Cardiac septum (tissue), 1 donor: ENCODE measurements at places on chromosomes 11 and 22. TPM values are rescaled to one million over a fixed set of nuclear protein-coding genes. Genes with fewer than 3 reads are reported as not detected.
A peak's percentile ranks its signal among the peaks of the same experiment; 100 is the strongest.

The OR52E8 gene
- not detected for total RNA-seq

The VPREB1 gene
- total RNA-seq = not detected

The APOA5 gene
- not detected for total RNA-seq

The C11orf71 gene
- total RNA-seq = 9.9 TPM

The NPTXR gene
- 23.5 TPM for total RNA-seq

The GUCY1A2 gene
- 11.0 TPM for total RNA-seq

The KRTAP5-10 gene
- total RNA-seq = not detected

The PIH1D2 gene
- total RNA-seq = 2.0 TPM

The BARX2 gene
- not detected for total RNA-seq

The TMEM191C gene
- total RNA-seq = 1.7 TPM

The MAPK8IP2 gene
- total RNA-seq = 0.48 TPM

The ELFN2 gene
- total RNA-seq = 0.03 TPM

The XRRA1 gene
- total RNA-seq = 5.2 TPM

- no peak for DNase-seq
Observed at GRCh38 chr11:115324581-115325432, 179.4 kb downstream of the CADM1 start.

- DNase-seq = no peak
Observed at GRCh38 chr11:12529793-12530192, 144.4 kb upstream of the TEAD1 start.

DNA sequence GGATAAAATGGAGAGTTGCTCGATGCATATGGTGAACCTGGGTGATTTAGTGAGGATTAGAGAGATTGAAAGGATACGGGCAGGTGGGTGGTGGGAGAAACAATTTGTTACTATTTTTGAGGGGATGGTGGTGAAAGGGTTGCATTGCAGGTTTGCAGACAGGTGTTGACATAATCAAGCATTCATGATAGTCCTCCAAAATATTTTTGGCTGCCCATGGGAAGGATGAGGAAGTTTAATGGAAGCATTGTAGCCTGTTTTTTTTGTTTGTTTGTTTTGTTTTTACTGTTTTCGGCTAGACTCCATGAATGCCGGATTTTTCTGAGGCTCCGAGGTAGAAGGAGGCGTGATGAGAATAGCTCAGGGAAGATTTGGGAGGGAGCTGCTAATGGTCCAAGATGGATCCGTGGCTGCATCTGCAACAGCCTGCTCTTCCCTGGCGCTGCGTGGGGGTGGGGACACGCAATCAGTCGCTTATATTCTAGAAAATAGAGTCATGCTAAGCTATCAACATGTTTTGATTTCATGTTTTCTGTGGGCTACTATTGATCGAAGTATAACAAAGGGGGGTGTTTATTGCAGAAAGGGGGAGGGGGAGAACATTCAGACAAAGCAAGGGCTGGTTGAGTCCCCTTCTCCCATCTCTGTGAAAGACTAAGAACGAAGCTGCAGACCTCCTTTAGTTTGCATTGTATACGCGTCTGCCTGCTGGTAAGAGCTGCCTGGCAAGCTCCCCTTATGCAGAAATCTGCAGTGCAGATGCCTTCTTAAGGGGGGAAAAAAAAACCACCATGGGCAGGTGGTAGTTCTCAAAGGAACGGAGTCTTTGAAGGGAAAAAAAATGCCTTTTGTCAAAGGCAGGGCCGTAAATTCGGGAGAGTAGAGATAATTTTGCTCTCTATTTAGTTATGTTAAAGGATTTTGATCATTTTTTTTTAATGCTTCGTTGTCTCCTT lies 1.0 kb downstream of the RTN3 start:
- DNase-seq = no peak

GRCh38 chr11:134404575-134405341 lies 7.3 kb downstream of the B3GAT1 start:
- no peak for DNase-seq

GRCh38 chr22:47228767-47229166 lies 466.3 kb downstream of the TBC1D22A start:
- DNase-seq = no peak

DNA sequence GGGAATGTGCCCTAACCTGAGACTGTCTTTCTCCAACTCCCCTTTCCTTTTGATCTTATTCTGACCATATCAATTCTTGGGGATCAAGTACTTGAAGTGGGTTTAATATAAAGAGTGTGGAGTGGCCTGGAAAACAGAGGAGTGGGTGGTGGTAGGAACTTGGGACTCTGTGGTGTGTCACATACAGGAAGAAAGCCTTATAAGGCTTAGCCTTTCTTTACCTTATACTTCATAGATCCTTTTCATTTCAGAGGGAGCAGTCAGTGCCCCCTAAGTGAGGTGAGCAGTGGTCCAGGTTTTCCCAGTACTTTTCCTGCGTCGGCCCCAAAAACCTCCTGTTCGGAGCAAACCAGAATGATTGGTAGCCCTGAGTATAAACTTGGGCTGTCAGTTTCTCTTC lies 486 bp downstream of the OOSP1 start:
- no peak for DNase-seq

DNA sequence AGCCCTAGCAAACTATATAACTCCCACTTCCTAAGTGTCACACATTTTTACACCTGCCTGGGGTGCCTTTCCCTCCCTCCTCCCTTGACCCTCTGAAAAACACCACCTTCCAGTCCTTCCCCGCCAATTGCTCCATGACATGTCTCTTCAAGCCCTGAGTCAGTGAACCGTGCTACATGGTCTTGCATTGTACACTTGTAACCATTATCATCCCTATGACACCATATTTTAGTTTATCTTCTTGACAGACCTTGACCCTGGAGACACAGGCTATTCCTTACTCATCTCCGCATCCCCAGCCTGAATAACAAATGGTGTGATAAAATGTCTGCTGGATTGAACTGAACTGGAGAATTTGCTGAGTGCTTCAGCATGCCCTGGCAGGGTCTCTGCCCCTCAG lies 36.9 kb downstream of the TNKS1BP1 start:
- no peak for DNase-seq

DNA sequence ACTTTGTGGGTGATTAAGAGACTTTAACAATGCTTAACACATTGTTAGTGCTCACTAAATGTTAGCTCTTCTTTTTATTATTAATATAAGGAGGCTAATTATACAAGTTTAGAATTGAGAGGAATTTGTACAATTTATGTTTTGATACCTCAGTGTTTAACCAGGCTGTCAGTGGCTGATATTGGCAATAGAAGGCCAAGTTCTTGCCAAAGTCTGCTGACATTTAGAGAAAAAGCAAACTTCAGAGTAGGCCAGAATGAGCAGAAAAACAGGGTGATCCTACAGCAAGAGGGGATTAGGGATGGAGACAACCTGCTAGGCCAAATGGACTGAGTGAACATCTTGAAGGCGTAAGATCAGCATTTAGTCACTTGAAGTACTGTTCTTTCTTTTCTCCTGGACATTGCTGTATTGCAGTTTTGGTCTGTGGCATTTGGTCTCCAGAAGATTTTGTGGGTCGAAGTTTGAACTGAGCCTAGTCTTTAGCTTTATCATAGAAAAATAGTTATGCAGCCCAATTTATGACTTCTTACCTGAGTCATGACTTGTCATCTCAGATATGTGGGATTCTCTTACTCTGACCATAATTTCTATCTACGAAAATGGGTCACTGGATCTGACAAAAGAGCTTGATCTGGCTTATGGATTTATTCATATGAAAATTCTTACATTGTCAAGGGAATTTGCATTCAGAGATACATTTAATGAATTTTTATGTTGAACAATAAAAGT lies 9.0 kb downstream of the TRIM44 start:
- DNase-seq = no peak

DNA sequence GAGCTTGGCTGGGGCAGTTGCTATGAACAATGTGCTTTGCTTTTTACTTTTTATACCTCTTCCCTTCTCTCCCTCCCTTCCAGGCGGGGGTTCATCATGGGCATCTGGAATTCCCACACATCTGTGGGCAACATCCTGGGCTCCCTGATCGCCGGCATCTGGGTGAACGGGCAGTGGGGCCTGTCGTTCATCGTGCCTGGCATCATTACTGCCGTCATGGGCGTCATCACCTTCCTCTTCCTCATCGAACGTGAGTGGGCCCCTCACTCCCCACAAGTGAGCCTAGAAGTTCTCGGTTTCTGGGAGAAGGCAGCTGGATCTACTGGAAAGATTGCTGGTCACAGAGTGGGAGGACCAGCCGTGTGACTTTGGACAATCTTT lies 17.4 kb downstream of the SLC37A2 start:
- DNase-seq = no peak

- DNase-seq = no peak
Observed at GRCh38 chr11:112303616-112304015, 43.0 kb upstream of the PLET1 start.

DNA sequence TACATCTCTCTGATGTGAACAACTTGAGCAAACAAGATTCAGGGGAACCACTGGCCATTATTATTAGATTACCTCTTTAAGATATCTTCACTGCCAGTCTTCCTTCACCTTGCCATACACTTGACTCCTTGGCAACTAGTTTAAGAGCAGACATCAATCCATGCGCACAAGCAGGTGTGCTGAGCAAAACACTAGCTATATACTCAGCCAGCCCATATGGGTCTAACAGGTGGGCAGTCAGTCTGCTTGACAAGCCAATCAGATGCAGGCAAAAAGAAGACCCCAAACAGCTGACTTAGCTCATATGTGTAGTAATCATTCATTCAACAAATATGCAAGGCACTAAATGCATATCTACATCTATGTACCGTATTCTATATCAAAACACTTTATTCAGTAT lies 101.2 kb downstream of the SIK3 start:
- DNase-seq = no peak

DNA sequence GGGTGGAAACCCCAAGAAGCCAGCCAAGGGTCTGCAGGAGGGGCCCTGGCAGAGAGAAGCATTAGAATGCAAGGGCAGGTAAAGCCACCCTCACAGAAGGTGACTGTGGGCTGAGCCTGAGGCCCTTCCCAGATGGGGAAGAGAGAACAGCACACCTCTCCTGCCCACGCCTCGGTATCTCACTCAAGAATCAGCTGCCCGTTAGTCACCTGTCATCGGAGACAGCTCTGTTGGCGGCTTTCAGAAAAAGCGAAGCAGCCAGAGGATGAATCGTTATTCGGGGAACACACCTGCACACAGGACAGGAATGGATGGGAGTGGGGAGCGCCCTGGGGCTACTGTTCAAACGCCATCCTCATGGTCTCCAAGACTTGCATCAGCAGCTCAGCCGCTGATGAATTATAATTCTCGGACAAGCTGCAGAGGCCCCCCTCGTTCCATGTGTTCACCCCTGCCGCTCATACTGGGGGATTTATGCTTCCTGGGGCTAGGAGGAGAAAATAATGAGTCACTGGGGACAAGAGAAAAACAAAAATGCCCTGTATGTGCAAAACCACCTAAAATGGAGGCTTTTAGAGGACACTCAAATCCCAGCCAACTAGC lies 21.6 kb upstream of the TMA7B start:
- DNase-seq = no peak

- no peak for DNase-seq
Observed at GRCh38 chr22:40960145-40960544, 9.0 kb downstream of the RBX1 start.

GRCh38 chr11:1834779-1835670 lies at the start of gene SYT8:
TSS of gene SYT8 (plus strand) at chr11:1834990. CDS start at chr11:1835106, 116 bp downstream.
- DNase-seq = no peak

GRCh38 chr22:45529971-45530575 lies 27.4 kb downstream of the FBLN1 start:
- DNase-seq = no peak

DNA sequence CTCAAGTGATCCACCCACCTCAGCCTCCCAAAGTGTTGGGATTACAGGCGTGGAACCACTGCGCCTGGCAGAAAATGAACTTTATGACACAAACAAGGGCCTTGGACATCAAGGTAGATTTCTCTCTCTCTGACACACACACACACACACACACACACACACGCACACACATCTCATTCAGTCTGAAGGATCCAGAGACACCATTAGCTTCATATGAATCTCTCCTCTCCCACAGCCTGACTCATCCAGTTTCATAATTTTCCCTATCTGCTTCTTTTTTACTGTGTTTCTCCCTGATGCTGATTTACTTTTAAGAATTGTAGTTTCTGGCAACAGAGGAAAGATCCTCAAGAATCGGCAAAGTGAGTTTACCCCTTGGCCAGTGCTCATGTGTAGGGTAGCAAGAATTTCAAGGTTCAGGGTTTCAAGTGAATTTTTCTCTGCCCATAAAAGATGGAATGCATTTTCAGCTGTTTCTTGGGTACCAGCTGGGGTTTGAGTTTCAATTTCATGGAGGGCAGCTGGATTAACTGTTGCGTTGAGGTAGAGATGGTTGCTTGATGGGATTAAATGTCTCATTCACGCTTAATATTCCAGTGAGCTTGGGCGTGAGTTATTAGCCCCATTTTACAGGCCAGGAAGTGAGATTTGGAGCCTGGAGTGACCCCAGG lies 3.5 kb downstream of the MYO18B start:
- DNase-seq = peak; percentile 5

- no peak for DNase-seq
Observed at GRCh38 chr11:128500493-128500892, 86.9 kb downstream of the ETS1 start.

- no peak for DNase-seq
Observed at GRCh38 chr22:48577014-48577690, 1250.5 kb downstream of the BRD1 start.

DNA sequence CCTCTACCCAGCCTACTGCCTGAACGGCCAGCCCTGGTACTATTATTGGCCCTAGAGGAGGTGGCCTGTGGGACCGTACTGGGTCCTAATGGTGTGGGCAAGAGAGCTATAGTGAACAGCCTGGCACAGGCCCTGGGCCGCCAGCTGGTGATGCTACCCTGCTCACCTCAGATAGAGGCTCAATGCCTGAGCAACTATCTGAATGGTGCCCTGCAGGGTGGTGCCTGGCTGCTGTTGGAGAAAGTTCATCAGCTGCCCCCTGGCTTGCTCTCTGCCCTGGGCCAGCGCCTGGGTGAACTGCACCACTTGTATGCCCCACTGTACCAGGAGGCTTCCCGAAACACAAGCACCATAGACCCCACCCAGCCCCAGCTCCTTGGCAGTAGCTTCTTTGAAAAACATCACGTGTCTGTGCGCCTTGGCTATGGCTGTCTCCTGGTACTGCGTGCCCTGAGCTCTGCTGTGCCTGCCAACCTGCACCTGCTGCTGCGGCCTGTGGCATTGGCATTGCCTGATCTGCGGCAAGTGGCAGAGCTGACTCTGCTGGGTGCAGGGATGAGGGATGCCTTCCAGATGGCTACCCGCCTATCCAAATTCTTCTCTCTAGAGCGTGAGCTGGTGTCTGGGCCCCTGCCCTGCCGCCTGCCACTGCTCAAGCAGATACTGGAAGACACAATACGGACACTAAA lies 49.0 kb downstream of the DNHD1 start:
- DNase-seq = peak; percentile 78

- DNase-seq = no peak
Observed at GRCh38 chr11:106468086-106468485, 390.6 kb downstream of the AASDHPPT start.

DNA sequence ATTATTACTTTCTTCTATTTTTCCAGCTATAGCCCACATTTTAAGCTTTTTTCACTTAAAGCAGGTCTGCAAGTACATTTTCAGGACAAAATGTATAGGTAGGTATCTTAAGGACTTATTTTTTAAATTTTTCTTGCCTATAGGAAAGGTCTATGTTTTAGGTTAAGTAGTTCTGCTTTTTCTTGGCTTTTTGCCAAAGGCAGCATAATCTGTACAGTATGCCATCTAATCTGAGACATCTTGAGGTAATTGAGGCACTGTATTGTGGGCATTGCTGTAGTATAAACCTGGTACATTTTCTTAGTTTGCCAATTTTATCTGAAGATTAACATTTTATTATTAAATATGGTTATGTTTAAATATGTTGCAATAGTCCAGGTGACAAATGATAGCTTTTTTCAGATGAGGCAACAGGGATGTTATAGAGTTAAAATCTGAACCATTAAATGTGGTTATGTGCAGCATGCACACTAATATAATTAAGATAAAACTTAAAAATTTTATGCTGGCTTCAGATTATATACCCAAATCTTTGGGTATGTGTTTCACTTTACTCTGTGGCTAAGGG lies 42.9 kb downstream of the QSER1 start:
- no peak for DNase-seq
